ENCODE measurements at places on chromosomes 7 and 10. TPM values are rescaled to one million over a fixed set of nuclear protein-coding genes. Genes with fewer than 3 reads are reported as not detected.
A peak's percentile ranks its signal among the peaks of the same experiment; 100 is the strongest.

- DNase-seq = no peak
Measured at GRCh38 chr7:21671859-21672258, 129.0 kb downstream of the DNAH11 start.

The PNLIP gene
- not detected for polyA plus RNA-seq

- peak; percentile 63 for DNase-seq
Measured at GRCh38 chr7:148697256-148698006, 1.3 kb upstream of the CUL1 start.

- DNase-seq = no peak
Measured at GRCh38 chr7:138352570-138353461, 107.2 kb upstream of the TRIM24 start.

The HTR7 gene
- polyA plus RNA-seq = 0.16 TPM

- no peak for DNase-seq
Measured at GRCh38 chr10:116838143-116838725, 11.1 kb upstream of the ENO4 start.

- DNase-seq = no peak
Measured at GRCh38 chr10:74419958-74420375, 268.9 kb downstream of the ADK start.

DNA sequence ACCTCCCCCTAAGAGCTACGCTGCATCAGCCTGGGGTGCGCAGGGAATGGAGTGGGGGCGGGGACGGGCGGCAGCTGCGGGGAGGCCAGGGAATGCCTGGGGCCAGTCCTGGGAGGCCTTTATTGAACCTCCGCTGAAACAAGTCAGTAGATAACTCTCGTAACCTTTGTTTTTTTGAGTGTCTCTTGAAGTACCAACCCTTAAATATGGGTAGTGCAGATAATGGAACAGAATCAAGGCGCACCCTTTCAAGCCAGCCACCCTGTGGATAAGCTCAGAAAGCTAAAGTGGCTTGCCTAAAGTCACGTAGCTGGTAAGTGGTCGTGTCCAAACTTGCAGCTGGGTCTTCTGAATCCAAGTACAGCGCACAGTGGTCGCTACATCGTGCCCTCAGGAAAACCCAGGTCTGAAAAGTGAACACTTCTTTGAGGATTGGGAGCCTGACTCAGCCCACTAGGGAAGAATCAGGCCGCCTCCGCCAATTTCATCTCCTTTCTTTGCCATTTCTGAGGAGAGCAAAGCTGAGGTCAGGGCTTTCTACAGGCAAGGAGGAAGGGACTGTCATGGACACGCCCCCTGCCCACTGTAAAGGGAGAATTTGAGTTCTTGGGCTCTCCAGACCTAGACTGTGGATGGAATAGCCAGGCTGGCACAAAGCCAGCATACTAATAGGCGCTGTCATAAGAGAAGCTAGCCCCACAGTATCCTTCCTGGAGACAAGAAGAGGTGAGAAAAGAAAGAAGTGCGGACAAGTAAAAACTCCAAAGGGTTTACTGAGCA, 3.2 kb upstream of the EGR2 start:
- DNase-seq = peak; percentile 9

DNA sequence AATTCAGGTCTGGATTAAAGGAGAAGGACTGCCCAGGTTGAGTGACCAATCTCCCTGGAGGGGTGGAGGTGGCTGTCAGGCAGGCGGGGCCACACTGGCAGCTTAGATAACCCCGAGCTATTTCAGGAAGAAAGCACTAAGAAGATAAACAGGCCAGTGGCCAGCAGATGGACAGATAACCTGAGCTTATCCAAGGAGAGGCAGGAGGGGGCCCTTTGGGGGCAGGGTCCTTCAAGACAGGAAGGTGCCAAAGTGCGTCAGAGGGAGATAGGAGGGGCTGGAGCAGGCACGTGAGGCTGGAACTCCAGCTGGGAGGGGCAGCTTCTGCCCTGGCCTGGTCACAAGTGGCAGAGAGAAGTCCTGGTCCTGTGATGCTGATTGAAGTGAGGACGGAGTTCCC, 29.8 kb upstream of the PODXL start:
- no peak for DNase-seq

DNA sequence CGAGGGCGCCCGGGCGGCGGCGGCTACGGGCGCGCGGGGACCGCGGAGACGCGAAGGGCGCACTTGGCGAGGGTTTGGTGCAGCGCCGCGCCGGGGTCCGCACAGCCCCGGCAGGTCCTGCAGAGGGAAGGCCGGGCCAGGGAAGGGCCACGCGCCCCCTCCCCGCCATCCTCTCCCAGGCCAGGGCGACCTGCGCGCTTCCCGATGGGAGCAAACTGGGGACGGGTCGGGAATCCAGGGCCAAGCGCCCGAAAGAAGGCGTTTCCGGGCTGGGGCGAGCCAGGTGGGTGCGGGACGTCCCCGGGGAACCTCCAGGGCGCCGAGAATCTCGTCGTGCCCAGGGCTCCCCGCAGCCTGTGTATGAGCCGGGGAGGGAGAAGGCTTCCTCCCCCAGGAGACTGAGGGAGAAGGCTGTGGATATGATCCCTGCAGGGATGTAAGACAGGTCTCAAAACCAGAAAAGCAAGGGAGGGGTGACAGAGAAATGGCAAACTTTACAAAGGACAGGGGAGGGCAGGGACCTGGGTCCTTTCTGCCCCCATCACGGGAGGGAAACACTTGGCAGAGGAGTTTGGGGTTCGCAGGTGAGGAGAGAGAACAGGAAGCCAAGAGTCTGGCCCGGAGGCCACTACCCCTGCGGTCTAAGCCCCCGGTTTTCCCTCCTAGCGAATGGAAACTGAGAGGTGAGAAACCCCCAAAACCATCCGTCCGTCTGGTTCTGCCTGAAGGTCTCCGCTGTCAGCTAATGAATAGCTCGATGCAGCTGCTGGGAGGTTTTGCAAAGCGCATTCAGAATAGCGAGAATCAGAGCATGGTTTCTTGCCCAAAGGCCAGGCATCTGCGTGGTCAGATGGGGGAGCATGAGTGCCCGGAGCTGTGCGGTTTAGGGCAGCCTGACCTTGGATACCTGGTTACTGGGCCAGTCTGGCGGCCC, 674 bp downstream of the AMZ1 start:
- no peak for DNase-seq

Measured in muscle of back (tissue), 13 donors.